ENCODE measurements at places on chromosomes 6 and 20.

- DNase-seq = no peak
These were observed 29.4 kb downstream of the PHACTR3 start for GRCh38 chr20:59633656-59634251.

GRCh38 chr6:38068854-38069590 is 249.5 kb downstream of the ZFAND3 start:
- no peak for DNase-seq

- no peak for DNase-seq
These were observed 69.3 kb upstream of the MYL9 start for GRCh38 chr20:36471885-36472636.

- DNase-seq = no peak
These were observed at the start of gene C6orf58 for GRCh38 chr6:127576874-127577273. Gene C6orf58 (plus strand): TSS chr6:127577174. CDS start chr6:127577186, 12 bp downstream.

DNA sequence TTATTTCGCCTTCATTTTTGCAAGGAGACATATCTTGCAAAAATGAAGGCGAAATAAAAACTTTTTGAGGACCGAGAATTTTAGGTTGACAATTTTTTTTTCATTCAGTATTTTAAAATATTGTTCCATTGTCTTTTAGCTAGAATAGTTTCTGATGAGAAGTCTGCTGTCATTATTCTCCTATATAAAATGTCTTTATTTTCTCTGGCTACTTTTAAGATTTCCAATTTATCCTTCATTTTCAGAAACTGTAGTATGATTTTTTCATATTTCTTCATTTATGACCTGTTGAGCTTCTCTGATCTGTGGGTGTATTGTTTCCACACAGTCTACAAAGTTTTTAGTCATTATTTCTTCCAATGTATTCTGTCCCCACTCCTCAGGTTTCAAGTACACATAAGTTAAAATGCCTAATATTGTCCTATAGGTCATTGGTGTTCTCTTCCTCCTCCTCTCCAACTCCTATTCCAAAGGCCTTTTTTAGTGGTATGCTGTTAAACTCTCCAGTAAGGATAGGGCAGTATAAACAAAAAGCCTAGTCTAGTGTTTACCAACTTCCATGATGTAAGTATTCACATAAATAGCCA is 15.7 kb downstream of the AHI1 start:
- no peak for DNase-seq

All from right renal pelvis (tissue), 4 donors.